Activated CD4-positive, alpha-beta T cell treated with anti-CD3 and anti-CD28 coated beads for 48 hours (primary cell): ENCODE measurements at places on chromosomes 12 and 14.

DNA sequence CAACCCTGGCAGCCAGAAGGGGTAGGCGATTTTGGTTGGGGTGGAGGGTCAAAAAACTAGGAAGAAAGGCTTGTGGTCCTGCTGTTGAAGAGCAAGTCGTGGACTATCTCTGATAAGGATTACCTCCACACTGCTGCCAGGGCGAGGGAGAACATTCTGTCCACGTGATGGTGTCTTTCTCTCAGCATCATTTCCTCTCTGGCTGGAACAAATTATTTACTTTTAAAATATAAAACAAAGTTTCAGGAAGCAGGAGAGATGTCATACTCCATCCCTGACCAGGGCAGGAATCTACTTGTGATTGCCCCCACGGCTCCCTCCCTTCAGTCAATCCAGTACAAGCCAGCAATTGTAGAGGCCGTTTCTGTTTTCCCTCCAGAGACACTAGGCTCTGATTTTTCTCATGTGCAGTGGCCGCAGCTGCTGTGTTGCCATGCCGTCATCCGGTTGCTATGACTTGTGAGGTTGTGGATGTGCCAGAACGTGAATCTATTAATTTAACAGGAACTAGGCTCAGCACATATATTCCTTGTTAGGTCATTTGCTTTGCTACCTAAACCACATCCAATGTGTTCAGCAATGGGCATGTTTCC is 61.5 kb upstream of the PTGR2 start:
- DNase-seq = no peak

DNA sequence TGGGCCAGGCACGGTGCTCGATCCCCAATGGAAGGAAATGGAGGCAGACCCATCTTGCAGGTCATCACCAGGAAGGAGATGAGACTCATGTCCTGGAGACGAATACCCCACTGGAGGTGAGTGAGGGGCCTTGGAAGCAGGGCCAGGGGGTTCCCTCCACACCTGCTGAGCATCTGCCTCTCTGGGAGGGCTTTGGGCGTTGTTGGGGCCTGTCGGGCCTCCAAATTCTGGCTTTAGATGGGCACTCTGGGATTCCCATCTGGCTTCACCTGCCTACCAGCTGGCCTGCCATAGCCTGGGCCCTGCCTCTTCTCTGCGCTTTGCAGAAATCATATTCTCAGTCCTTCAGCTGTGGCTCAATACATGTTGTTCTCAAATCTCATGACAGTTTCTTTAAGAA is 13.9 kb downstream of the RTL1 start:
- no peak for DNase-seq

- no peak for DNase-seq
Measured at GRCh38 chr14:31449971-31450610, 7.2 kb downstream of the DTD2 start.

DNA sequence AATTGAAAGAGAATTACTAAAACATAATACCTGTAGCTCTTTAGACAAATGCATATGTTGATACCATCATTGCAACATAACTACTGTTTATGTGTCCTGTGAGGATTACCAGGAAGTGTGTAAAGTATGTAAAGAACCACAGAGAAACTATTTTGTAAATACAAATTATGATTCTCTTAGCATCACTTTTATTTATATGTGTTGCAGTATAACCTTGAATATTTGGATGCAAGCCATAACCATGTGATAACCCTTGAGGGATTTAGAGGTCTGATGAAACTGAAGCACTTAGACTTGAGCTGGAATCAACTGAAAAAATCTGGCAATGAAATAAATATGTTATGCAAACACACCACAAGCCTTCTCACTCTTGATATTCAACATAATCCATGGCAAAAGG is 77.5 kb downstream of the LRRC9 start:
- DNase-seq = no peak

GRCh38 chr14:104895207-104895785 is 29.4 kb upstream of the PLD4 start:
- DNase-seq = no peak

- DNase-seq = no peak
Measured at GRCh38 chr12:123032736-123033391, 52.4 kb downstream of the ARL6IP4 start.
